Stimulated activated CD4-positive, alpha-beta T cell treated with anti-CD3 and anti-CD28 coated beads, TNF-alpha, amount 100 ng/mL, for 4 hours (primary cell): ENCODE measurements at places on chromosomes 6 and 20.

DNA sequence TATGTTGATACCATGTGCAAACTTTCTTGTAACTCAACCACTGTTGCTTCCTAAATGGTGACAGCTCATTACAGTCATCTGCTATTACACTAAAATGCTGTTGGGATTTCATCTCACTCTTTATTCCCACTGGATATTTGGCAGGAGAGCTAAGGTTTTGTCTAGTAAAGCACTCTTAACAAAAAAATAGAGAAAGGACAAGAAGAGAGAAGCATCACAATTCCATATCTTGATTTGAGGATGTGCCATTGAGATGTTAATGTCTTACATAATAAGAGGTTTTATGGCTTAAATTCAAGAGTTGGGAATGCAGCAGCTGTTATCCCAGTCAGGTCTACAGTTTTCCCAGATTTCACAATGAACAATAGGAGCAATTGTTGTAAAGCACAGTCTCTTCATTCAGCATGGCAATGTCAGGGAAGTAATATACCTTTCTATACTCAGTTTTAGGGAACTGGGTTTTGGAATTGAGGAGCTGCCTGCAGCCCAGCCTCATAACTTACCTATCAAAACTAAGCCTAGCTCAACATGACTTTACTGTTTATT, 134.9 kb downstream of the ISM1 start:
- no peak for DNase-seq

DNA sequence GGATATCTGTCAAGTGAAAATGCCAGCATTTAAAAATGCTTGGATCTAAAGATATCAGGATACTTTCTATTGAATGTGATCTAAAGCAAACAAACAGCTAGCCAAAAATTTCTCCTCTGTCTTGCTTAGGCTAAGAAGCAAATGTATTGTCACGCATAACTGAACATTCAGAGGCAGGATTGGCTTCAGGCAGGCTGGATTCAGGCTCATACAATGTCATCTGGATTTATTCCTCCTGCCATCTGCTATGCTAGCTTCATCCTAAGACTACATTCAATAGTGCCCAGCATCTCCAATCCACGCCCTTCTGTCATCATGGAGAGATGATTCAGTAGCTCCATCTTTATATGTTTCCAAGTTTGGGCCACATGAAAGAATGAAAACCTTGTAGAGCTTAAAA, 27.1 kb downstream of the PFDN4 start:
- no peak for DNase-seq

GRCh38 chr6:102571236-102571908, 1177.9 kb downstream of the GRIK2 start:
- DNase-seq: no peak

DNA sequence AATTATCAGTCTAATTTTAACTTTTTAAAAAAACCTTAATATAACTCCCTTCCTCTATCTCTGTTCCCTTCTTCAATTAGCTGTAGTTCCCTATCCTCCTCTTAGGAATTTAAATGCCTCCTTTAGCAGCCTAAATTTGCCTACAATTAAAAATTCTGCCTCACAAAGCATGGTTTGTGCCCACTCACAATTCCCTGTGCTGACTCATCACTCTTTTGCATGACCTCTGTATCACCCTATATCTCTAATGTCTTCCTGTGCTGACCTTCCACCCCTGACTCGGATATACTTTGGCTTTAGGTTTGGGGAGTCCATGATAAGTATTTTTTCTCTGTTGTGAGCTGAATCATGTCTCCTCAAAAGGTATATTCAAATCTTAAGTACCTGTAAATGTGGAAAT, 253.6 kb downstream of the RNF144B start:
- DNase-seq: no peak

DNA sequence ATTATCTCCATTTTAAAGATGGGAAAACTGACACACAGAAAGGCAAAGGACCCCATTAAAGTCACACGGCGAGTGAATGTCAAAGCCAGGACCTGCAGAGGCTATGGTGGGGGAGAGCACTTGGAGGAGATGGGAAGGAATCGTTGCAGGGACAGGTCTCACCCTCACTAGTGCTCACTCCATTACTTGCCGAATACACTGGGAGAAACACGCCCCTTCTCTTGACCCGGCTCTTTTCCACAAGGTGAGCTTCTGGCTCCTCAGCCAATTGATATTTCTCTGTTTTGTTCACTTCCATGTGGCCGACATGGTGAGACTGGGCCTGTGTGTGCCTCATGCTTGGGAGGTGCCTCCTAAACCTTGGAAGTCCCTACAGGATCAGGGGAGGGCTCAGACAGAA, 117.8 kb upstream of the KCNG1 start:
- DNase-seq: no peak

GRCh38 chr6:63272397-63272796, 47.4 kb downstream of the LGSN start:
- DNase-seq: no peak

DNA sequence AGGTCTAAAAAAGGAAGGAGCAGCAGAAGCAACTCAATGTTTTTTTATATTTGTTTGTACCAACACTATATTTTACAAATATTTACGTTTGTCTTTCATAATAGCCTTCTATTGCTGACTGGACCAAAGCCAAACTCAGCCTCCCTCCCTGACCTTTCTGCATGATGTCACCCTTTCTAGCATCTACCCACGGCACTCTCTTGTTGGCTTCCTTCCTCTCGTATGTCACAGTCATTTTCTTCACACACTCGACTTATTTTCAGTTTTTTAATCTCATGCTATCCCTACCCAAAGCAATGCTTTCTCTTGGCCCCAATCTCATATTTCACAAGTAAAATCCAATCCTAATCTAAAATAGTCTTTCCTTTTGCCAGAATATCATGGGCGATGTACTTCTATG, 16.3 kb upstream of the FAM8A1 start:
- no peak for DNase-seq

DNA sequence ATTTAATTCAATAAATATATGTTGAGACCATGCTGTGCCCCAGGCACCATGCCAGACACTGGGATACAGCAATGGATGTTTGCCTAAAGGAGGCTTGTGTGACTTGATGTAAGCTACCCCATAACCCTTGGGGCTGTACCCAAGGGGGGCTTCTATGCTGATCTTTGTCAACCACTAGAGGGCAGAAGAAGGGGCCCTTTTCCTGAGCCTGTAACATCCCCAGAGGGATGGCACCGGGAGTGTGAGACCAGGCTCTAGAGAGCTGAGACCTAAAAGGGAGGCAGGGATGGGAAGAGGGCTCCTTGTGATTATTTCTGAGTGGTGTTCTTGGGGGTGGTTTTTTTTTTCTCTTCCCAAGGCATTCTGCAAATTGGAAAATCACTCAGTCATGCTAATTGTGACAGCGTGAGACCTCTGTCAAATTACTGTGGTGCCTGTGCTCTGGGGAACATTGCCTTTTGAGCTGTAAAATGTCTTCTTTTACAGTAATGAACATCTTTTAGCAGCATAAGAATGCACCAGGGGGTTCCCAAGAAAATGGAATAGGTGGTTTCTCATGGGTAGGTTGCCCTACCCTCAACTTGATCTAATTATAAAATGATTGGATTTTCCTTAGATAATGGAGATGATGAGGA, 138.7 kb upstream of the SLC24A3 start:
- no peak for DNase-seq

DNA sequence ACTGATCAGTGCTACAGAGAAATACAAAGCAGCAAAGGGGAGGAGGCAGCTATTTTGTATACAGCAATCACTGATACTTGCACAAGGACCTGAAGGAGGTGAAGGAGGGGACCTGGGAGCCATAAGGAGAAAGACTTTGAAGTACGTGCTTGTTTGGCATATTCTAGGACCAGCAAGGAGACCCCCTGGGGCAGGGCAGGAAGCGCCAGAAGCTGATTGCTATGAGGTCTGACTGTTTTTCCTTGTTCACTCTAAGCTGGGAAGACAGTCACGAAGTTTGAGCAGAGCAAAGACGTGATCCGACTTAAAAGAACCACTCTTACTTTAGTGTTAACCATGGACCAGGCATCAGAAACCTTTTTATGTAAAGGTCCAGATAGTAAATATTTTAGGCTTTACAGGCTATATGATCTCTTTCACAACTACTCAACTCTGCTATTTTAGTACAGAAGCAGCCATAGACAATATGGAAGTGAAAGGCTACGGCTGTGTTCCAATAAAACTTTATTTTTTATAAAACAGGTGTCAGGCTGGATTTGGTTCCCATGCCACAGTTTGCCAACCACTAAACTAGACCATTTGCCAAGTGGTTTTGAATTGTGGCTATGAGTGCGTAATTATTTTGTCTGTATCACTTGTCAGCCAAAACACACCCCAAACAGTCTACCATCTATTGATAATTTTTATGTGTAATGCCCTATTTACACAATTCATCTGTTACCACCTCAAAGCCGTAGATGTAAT, 217.9 kb downstream of the PRL start:
- DNase-seq: no peak

GRCh38 chr20:1950836-1951235, 43.0 kb downstream of the PDYN start:
- no peak for DNase-seq

- no peak for DNase-seq
Observed at GRCh38 chr20:62896526-62896925, 29.8 kb downstream of the DIDO1 start.

DNA sequence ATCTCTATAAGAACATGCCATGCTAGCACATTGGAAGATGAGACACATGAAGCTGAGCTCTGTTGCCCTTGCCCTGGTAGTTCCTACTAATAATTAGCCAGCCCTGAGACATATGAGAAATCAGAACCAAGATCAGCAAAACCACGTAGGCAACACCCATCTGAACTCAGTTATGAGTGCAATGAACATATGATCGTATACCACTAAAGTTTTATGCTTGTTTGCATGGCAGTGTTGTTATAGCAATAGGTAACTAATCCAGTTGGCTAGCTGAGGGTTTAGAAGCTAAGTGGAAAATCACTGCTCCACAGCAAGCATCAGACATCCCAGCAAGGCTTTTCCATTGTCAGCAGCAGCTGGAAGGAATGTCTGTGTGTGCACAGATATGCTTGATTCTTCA, 180.7 kb downstream of the BTBD3 start:
- DNase-seq: no peak

- no peak for DNase-seq
Observed at GRCh38 chr6:142872376-142872775, 72.6 kb downstream of the HIVEP2 start.

DNA sequence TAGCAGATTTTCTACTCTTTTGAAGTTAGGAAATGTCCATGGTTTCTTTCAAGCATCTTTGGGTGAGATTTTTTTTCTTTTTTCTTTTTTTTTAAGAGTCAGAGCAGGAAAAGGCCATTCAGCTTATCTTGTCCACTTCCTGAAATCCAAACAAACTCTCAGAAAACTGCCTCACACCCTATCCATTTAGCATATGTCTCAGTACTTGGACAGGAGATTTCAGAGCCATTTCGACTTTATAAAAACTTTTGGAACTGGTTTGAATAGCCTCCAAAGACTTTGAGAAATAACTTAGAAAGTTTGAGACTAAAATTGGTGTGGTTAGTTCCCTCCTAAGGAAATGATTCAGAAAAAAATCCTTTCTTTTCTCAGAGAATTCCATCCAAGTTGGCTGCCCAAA, 125.1 kb downstream of the MYLK4 start:
- DNase-seq: no peak

DNA sequence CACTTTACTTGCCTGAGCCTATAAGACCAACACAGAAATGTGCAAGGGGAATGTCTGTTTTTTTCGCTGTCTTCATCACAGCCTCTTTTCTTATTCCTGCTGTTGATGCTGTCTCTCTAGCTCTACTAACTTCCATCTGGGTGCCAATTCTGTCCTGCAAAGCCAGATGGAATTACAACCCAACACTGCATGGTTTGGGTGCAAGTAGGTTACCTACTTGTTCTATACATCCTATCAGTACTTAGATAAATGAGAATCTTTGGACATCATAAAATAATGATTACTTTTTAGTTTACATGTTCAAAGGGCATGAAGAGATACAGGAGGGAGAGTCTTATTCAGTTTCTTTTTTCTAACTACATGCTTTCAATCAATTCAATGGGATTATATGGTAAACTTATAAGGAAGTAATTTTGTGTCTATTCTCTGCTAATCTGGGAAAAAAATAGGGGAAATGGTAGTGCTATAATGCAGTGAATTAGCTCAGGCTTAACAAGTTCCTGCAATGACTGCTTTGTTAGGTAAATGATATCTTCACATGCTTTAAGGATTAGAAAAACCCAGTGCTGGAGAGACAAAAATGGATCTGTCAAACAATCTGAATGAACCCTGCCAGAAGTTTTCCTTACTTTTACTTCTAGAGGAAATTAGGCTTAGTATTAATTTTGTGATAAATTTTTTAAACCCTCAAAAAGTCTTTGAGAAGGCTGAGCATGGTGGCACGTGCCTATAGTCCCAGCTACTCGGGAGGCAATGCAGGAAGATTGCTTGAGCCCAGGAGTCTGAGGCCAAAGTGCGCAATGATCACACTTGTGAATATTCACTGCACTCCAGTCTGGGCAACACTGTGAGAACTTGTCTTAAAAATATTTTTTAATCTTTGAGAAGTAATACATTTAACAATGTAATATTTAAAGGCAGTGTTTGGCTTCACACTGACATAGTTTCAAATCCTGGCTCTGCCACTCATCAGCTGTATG, 86.5 kb upstream of the E2F3 start:
- DNase-seq: no peak

DNA sequence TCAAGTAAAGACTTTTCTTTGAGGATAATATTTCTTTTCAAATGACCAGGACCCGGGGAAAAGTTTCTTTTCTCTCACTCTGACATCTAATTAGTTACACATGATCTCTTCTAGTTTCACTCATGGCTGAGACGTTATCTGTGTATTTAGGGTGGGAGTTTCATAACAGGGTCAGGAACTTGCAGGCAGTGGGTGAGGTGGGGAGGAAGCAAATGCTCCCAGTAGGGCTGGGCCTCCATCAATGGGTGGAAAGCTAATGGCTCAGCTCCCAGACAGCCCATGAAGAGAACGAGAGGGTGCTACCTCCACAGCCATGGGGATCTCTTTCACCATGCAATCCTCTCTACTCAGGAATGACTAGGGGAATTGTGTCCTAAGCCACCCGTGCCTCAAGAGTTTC, 119.3 kb downstream of the F13A1 start:
- no peak for DNase-seq

DNA sequence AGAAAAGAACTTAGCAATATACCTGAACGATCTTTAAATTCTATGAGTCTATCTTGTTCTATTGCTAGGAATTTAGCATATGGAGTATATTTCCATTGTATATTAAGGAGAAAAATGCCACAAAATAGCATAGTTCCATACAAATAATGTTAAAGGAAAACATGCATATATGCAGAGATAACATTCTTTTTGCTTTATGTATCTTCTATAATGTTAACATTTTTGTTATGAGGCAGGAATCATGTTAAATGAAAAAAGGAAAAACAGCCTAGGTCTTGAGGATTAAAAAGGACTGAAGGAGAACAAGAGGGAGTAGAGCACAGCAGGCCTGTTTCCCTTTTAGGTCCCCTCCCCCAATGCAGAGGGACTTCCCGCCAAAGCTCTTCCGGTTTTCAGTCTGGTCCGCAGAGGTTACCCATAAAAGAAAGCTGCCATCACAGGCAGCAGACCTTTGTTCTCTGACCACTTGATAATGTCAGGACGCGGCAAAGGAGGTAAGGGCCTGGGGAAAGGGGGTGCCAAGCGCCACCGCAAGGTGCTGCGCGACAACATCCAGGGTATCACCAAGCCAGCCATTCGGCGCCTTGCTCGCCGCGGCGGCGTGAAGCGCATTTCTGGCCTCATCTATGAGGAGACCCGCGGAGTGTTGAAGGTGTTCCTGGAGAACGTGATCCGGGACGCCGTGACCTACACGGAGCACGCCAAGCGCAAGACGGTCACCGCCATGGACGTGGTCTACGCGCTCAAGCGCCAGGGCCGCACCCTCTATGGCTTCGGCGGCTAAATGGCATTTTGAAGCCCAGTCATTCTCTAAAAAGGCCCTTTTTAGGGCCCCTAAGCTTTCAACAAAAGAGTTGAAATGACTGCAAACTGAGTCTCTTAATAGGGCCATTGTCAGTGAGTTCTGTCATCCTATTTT, 108.4 kb upstream of the PRSS16 start:
- no peak for DNase-seq
